Airway epithelial cell (primary cell): ENCODE measurements at places on chromosomes 11 and 22. TPM values are rescaled to one million over a fixed set of nuclear protein-coding genes. Genes with fewer than 3 reads are reported as not detected.

Gene CBY1
- 24.1 and 30.4 TPM in 2 replicates for total RNA-seq

Gene ME3
- 2.7 and 10.4 TPM in 2 replicates for total RNA-seq

Gene UBQLNL
- total RNA-seq: not detected in 2 replicates

Gene RIN1
- 58.2 and 67.9 TPM in 2 replicates for total RNA-seq

Gene XRRA1
- 14.7 and 17.1 TPM in 2 replicates for total RNA-seq

Gene CRYBB1
- total RNA-seq: not detected in 2 replicates

Gene PIWIL4
- total RNA-seq: 0.35 and 1.2 TPM in 2 replicates

Gene LARGE2
- total RNA-seq: 25.0 and 27.2 TPM in 2 replicates

Gene DAGLA
- total RNA-seq: 0.09 and 0.56 TPM in 2 replicates

Gene SLC22A9
- total RNA-seq: not detected in 2 replicates

Gene FDX1
- 13.6 and 15.4 TPM in 2 replicates for total RNA-seq

Gene XNDC1N
- total RNA-seq: 2.2 and 4.7 TPM in 2 replicates

Gene MPST
- 180 and 211 TPM in 2 replicates for total RNA-seq

Gene LRRC10B
- 0.14 TPM in 1 of 2 replicates, not detected in the other for total RNA-seq

Gene HBE1
- total RNA-seq: not detected in 2 replicates
